ENCODE measurements at places on chromosomes 13 and 19.

DNA sequence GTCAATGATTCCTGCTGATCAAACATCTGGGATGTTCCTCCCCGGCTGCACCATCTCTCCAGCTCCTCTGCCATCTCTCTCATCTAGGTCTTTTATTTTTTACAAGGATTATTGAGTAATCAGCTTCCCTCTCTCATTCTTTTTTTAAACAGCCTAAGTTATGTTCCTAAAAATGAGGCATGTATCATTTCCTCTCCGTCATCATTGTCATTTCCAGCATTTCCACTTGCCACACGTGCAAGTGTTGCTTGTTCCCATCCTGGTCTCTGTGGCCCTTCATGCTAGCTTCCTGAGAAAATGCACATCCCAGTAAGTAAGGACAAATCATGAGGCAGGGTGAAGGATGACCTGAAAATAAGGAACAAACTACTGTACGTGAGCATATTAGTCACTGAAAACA lies 102.7 kb upstream of the POSTN start:
- DNase-seq = no peak

DNA sequence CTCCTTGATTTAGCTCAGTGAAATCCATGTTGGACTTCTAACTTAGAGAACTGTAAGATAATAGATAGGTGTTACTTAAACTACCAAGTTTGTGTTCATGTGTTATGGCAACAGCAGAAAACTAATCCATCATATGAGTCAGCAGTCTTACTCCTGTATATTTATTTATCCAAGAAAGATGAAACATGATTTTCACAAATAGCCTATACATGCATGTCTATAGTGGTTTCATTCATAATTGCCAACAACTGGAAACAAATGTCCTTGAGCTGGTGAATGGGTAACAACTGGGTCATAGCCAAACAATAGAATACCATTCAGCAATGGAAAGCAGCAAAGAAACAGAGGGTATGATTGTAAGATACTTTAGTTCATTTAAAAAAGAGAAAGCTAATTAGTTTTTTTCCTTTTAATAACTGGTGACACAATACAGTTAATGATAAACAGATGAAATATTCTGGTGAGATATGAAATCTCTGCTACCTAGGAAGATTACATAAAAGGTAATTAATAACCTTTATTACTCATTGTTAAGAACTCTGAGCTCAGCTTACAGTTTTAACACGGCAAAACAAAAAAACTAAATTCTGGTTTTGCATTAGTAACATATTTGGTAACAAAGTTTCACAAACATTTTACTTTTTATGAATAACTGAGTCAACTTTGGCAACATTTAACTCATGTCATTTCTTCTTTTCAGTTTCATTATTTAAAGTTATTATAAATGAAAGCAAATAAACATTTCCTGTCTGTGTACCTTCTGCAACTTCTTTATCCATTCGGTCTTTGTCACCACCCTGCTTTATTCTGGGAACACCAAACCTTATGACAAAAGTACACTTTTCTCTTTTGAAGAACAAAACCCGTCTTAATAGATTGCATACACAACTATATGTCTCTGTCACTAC lies 181.3 kb downstream of the LIG4 start:
- no peak for DNase-seq

GRCh38 chr13:99434258-99434788 lies 66.9 kb upstream of the TM9SF2 start:
- DNase-seq = peak; percentile 65

GRCh38 chr19:1315470-1316166 lies 29.9 kb downstream of the EFNA2 start:
- no peak for DNase-seq

- no peak for DNase-seq
Measured at GRCh38 chr13:63149375-63149774, 1733.7 kb upstream of the PCDH20 start.

GRCh38 chr13:29802621-29803020 lies 47.8 kb downstream of the UBL3 start:
- no peak for DNase-seq

DNA sequence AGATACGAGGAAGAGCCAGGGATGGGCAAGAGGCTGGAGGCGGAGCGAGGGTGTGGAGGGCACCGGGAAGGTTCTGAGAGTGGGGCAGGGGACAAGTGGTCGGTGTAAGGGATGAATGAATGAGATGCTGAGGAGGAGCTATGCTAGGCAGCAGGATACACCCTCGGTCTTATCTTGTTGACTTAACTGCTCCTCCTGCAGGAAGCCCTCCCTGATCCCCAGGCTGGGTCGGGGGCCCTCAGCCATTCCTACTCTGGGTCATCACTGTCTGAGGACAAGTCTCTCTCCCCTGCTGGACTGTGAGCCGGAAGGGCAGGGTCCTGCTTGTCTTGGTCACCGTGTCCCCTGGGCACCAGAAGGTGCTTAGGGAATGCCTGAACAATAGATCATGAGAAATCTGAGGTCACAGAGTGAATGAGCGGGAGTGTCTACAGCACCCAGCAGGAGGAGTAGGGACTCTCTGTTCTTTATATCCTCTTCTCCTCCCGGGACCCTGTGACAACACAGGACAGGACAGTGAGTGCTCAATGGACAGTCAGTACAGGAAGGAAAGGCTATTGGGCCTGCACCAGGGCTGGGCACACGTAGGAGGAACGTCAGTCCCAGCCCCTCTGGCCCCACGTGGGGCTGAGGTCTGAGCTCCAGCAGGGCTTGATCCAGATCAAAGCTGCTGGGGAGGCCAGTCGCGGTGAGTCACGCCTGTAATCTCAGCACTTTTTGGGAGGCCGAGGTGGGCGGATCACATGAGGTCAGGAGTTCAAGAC lies 6.5 kb downstream of the NKPD1 start:
- DNase-seq = no peak

GRCh38 chr19:31261603-31262212 lies 87.5 kb downstream of the TSHZ3 start:
- DNase-seq = no peak

GRCh38 chr13:19182536-19182935 lies 912 bp upstream of the TUBA3C start:
- no peak for DNase-seq

- DNase-seq = peak; percentile 28
Measured at GRCh38 chr13:41428155-41428554, 29.2 kb upstream of the RGCC start.

DNA sequence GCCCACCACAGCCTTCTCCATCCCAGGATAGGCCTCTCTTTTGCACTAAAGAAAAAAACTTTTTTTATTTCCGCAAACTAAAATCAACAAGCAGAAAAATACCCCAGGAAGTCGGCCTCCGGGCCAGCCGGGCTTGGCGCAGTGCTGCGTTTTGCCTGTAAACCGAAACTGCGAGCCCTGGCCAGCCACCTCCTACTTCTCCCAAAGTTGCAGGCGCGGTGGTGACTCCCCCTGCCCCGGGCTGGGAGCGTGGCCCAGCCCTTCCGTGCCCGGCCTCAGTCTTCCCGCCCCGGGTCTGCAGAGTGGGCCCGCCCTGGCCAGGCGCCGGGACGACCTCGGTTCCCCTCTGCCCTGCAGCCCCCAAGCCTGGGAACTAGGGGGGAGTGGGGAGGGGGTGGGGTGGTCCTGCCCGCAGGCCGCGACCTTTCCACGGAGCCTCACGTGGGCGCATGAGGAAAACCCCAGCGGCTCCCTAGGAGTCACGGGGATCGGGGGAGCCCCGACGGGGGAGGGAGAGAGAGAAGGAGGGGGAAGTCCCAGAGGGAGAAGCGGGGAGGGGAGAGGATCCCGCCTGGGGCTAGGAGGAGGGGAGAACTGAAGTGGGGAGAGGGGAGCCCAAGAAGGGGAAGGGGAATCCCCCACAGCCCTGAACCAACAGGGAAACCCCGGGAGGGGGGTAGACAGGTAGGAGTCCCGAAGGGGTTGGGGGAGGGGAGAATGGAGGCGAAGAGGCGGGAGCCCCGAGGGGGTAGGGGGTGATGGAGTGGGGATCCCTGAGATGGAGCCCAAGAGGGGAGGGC lies 3.0 kb downstream of the GADD45B start:
- DNase-seq = peak; percentile 60

DNA sequence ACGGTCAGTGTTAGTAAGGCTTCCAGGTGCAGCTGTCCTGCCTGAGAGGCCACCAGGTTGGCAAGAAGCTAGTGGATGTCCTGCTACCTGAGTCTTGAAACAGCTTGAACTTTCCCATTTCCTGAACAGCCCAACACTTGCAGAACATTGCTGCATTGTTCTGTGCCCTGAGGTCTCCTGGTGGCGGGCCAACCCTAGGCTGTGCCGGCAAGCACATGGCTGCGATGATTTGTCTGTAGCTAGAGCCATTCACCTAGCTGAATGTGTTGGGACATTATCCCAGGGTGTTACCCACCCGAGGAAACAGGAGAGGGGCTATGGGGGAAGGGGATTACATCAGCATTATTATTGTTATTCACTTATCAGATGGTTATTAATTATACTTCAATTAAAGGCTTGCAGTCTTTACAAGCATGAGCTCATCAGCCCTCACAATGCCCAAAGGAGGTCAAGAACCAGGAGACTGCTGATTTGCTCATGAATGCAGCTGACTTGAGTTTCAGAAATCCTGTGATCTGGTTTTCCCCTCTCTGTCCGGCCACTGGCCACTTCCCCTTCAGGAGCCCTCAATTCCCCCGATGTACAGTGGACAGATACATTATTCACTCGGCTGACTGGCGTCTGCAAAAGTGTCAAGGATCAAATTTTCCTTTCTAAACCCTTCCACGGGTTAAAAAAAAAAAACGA lies 187.6 kb upstream of the TSC22D1 start:
- no peak for DNase-seq

DNA sequence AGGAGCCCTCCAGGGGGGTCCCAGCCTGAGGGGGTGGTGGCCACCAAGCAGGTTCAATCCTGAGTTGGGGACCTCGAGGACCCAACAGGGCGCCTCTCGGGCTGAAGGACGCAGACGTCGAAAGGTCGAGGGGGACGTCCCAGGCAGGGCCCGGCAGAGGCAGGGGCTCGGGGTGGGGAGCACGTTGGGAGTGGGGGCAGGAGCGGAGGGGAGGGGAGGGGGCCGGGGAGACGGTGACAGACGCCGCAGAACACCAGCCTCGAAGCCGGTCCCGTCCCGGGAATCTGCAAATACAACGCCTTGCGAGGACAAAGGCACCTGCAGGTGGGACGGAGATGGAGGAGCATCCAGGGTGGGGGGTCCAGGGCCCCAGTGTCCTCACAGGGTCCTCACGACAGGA lies 4.1 kb downstream of the FGF22 start:
- DNase-seq = no peak

- DNase-seq = no peak
Measured at GRCh38 chr19:39843919-39844793, 2.0 kb downstream of the FBL start.

DNA sequence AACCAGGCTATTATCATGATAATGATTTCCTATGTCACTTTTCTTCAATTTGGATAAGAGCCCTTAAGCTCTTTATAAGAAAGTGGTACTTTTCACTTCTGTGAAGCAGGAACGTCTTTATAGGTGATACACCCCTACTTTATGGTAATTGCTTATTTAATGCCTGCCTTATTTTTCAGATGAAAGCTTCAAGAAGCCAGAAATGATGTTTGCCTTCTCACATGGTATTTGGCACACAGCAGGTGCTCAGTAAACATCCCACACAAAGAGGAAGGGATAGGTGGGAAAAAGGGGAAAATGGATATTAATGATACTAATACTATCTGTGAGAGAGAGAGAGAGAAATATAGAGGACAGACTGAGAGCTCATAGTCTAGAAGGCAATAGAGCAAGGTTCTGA lies 29.0 kb upstream of the WASF3 start:
- no peak for DNase-seq

DNA sequence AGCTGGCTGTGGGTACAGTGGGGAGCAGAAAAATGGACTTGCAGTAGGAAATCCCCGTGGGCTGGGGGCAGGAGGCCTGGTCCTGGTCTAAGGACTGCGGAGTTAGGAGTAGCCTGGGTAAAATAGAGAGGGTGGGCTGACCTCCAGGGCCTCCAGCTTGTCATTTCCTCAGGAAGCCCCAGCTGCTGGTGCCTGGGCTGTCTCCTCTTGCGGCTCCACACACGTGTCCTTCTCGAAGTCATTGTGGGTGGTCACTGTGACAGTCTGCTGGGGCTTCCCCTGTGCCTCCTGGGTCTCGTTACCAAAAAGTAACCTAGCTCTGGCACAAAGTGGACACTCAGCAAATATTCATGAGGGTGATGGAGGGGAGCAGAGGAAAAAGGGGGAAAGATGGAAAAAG lies 259.7 kb downstream of the FGF9 start:
- no peak for DNase-seq

- DNase-seq = no peak
Measured at GRCh38 chr19:31214997-31215396, 134.2 kb downstream of the TSHZ3 start.

All from stimulated activated CD4-positive, alpha-beta T cell treated with anti-CD3 and anti-CD28 coated beads, TNF-alpha, amount 100 ng/mL, for 4 hours (primary cell).